ENCODE measurements at places on chromosomes 7 and 10.

DNA sequence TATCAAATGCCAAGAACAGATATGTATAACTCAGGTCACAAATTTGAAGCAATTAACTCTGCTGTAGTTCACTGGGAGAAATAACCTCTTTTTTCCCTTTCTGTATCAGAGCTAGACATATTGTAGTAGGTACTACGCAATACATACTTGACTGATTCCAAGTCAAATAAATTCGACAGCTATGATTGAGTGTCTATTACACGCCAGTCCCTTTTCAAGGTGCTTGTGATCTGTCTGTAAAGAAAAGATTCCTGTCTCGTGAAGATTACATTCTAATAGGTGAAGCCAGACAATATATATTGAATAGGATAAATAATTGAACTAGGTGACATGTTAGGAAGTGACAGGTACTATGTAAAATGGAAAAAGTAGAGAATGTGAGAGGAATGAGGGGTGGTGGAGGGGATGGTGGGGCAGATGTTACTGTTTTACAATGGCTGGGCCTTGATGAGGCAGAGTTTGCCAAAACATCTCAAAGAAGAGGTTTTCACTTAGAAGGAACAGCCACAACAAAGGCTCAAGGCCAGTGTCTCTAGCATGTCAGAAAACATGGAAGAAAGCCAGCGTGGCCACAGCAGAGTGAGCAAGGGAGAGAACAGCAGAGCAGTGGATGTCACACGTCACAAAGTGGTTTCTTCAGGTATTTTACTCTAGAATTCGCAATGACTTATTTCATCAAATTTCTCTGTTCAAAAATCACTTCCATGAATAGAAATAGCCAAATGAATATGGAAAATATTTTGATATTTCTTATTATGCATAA, 282.6 kb upstream of the CACNA2D1 start:
- no peak for DNase-seq

DNA sequence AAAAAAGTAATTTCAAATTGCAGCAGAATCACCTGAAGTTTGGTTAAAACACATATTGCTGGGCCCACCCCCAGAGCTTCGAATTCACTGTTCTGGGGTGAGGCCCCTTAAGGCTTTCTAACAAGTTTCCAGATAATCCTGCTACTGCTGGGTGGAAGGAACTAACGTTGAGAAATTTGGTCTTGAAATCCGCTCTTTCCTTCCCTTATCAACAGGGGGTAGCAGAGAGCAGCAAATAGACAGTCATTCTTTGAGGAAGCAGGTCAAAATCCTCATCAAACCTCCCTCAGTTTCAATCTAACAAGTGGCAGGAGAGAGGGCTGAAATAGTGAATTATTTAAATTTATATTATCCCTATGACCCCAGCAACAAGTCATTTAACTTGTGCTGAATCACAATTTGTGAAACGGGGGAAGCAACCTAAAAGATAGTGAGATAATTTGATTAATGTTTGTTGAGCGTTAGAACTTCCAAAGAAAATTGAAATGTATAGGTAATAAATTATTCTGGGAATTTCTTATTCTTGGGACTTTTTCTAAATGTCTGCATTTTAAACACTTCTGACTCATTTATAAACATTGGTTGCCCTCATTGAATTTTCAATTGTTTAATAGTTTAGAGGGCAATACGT, 21.7 kb upstream of the MALSU1 start:
- DNase-seq = peak; percentile 37

GRCh38 chr10:31124852-31125251, 93.2 kb upstream of the ZNF438 start:
- no peak for DNase-seq

GRCh38 chr7:23604296-23604640, 7.1 kb downstream of the CCDC126 start:
- no peak for DNase-seq

- peak; percentile 70 for DNase-seq
Measured at GRCh38 chr10:21336476-21337170, 188.9 kb downstream of the SKIDA1 start.

- DNase-seq = no peak
Measured at GRCh38 chr10:90787393-90788198, 70.2 kb downstream of the HTR7 start.

DNA sequence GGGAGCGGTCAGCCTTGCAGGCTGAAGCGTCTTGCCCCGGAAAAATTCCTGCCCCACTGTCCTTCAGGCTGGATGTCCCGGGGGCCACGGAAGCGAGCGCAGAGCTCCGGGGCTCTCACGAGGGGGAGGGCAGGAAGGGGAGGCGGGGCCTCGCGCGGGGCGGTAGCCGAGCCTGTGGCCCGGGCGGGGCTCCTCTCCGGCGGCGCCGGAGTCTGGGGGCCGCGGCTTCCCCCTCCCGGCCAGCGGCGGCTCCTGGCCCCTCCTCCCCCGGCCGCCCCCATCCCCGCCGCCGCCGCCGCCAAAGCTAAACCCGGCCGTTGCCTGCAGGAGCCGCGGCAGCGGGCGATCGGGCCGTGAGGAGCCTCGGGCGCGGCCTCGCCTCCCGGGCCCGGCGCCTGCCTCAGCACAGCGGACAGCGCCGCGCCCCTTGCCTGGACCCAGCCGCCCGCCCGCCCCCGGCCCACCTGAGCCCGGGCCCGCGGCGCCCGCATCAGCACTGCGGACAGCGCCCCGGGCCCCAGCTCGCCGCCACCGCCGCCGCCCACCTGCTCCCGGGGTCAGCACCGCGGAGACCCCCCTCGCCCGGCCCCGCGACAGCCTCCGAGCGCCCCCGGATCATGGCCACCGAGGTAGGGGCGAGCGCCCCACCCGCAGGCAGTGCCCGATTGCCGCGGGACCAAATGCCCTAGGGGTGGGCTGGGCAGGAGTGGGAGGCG, at the start of gene GOLGA7B:
TSS of gene GOLGA7B (plus strand) at position 157 of the 716 bp plus-strand sequence. CDS start at position 618, 461 bp downstream.
- no peak for DNase-seq

GRCh38 chr10:12432402-12433189, 83.2 kb downstream of the CAMK1D start:
- no peak for DNase-seq

DNA sequence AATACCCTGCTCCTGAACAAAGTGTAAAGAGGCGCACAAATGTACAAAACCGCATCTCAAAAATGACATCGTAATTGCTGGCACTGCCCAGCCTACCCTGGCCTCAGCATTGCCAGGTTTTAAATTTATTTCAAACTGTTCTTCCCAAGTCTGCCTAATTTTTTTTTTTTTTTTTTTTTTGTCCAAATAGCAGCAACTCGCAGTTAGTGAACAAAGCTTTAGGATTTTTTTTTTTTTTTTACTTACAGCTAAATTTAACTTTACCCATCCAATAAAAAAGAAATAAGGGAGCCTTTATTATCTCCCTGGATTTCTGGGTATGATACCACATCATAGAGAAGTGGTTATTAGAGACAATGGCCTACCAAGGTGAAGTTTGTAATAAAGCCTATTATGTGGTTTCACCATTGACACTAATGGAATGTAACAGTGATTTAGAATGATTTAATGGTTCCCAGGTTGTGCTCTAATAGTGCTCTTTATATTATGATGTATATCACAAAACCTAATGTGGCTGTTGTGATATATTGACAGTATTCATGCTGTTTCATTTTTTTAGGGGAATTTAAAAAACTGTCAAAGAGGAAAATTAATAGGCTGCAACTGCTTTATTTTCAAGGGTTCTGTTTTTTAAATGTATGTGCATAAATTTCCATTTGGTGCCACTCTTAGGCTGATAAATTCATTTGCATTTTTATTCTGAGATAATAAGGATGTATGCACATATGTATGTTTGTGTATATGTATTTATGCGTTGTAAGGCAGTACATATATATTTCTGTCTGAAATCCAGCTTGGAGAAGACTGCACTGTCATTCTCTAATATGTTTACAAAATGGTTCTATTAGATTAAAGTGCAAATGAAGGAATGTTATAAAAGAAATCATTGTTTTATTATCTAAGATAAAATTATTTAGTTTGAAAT, 309.0 kb downstream of the TFEC start:
- DNase-seq = no peak
